ENCODE measurements at places on chromosomes 5 and 9.

- DNase-seq: no peak
These were observed 81.1 kb downstream of the PJA2 start for GRCh38 chr5:109328626-109329025.

DNA sequence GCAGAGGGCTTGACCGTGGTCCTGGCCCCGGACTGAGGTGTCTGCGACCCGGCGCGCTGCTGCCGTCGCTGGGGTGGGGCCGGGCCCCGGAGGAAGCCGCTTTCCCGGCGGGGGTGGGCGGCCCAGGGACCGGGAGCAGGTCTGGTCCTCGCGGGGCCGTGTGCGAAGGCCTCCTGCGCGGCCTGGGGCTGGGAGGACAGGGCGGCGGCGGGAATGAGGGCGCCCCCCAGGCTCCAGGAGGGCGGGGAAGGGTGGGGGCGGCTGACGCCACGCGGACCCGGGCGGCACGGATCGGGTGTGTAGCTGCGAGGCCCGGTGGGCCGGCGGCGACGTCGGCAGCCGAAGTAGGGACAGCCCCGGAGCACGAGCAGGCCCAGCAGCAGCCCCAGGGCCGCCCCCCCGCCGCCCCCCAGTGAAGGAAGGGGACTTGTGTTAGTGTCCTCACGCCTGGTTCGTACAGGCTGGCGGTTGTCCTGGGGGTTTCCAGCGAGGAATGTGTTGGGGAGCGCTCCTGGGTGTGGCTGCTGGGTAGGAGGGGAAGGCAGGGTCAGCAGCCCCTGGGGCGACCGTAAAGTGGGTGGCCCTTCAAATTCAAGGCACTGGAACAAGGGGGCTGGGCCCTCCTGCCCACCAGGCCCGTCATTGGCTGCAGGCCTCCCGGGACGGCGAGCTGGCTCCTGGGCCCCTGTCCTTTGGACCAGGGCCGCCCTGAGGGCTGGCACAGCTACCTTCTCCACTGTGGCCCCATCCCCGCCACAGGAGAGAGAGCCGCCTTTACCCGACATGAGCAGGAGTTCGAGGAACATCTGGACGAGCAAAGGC lies 597 bp upstream of the TMEM250 start:
- DNase-seq: no peak

DNA sequence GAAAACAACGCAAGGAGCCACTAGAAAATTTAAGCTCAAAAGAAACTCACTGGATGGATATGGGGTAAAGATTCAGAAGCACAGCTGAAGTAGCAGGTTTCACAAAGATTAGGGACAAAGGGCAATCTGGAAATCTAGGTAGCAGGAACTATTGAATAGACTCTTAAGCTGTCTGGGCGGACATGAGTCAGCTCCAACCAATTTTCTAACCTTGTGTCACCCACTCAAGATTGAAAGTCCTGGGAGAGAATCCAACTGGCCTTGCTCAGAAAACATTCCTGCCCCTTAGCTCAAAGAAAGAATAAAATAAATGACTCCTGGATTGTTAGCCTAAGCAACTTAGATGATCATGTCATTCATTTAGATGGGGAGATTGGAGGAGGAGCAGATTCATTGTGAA lies 69.2 kb downstream of the STK32A start:
- no peak for DNase-seq

GRCh38 chr5:177472460-177473442 lies 683 bp downstream of the DBN1 start:
- no peak for DNase-seq

GRCh38 chr5:152477536-152477935 lies 72.5 kb upstream of the NMUR2 start:
- DNase-seq: no peak

DNA sequence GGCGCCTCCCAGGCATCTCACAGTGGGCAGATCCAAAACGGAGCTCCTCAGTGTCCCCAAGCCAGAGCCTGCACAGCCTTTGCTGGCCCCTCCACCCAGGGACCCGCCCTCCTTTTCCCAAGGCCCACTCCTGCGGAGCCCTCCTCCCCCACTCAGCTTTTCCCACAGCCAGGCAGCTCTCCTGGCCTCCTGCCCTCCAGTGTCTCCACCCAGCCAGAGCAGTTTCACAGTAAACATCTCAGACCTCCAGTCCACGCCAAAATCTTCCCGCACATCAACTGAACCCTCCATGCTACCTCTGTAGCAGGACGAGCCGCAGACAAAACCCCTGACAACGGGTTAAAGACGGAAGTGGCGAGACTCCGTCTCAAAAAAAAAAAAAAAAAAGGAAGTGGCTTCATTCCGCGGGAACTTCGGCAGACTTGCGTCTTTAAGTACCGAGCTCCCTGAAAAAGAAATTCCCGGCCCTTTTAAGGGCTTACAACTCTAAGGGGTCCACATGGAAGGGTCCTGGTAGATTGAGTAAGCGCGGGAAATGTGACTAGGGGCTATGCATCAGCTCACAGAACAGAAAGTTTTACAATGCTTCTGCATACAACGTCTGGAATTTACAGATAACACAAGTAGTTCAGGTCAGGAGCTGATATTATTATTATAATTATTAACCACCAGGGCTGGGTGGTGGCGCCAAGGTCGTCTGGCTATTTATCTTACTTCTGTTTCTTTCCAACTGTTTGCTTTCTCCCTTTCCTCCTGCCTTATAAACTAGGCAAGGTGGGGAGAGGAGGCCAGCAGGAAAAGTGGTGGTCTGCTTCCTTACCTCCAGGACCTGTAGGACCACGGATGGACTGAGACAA lies 11.4 kb upstream of the GRIN1 start:
- DNase-seq: no peak

- DNase-seq: no peak
These were observed 2062.2 kb upstream of the CDH6 start for GRCh38 chr5:29131285-29131684.

- DNase-seq: no peak
These were observed 41.9 kb downstream of the TMEM252 start for GRCh38 chr9:68498816-68499215.

GRCh38 chr9:127875306-127875966 lies 2.0 kb downstream of the AK1 start:
- no peak for DNase-seq
